A549 (cell line): ENCODE measurements at places on chromosomes 3 and 15. TPM values are rescaled to one million over a fixed set of nuclear protein-coding genes. Genes with fewer than 3 reads are reported as not detected.

GRCh38 chr3:134721214-134721613, 70.4 kb upstream of the KY start:
- no peak for DNase-seq

DNA sequence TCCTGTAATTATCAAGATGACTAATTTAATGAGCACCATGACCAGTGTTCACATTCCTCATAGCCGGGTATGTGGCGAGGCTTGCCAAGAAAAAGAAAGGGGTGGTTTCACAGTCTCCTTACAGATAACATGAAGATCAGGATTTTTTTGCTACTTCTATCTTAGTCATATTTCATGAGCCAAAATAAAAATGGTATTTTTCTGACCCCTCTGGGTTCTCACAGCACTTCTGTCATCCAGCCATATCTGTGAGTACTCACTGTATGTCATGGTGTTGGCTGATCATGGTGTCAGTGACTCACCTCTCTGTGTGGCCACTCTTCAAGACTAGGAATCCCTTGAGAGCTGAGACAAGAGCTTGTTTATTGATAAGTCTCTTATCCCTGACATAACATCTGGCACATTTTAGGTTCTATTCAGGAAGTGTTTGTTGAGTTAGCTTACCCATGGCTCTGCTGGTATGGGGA, 130.5 kb upstream of the LMCD1 start:
- DNase-seq: no peak

DNA sequence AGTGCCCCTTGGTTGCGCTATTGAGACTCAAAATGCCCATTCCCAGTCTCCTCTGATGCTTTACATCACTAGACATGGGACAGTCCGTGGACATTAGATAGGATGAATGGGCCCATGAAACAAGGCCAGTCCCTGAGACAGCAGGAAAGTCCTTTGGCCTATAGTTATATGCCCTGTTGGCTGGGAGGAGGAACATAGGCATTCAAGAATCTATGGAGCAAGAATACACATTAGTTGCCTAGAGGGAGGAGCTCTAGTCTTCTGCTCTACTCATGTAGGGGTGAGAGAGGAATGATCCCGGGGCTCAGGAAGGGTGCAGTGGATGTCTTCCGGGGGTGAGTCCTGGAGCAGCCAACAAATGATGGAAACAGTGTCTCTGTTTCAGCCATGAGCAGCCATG, 58.0 kb upstream of the LRTM1 start:
- no peak for DNase-seq

- no peak for DNase-seq
Measured at GRCh38 chr3:14562121-14562890, 22.2 kb upstream of the GRIP2 start.

- DNase-seq: no peak
Measured at GRCh38 chr3:23169551-23169950, 33.6 kb upstream of the UBE2E2 start.

GRCh38 chr3:12451481-12451880, 32.8 kb upstream of the TSEN2 start:
- DNase-seq: no peak

DNA sequence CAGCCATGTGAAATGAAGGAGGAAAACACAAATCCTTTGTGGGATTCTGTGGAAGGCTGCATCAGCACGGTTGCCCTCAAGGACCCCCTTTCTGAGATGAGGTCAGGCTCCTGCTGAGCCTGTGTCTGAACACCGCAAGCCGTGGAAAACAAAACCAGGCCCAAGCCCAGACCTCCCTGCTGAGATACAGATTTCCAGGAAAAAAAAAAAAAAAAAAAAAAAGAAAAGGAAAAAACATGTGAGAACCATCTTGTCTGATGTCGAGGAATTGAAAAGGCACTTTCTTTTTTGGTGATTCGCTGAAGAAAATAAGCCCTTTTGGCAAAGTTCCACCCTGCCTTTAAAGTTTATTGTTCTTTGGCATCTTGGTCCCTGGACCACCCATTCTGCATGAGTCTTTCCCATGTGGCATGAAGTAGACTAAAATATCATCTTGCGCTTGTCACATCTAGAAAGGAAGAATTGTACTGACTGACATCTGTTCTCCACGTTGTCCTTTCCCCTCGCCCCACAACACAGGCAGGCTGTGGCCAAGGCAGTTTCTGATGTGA, 117.6 kb downstream of the CHST2 start:
- no peak for DNase-seq

DNA sequence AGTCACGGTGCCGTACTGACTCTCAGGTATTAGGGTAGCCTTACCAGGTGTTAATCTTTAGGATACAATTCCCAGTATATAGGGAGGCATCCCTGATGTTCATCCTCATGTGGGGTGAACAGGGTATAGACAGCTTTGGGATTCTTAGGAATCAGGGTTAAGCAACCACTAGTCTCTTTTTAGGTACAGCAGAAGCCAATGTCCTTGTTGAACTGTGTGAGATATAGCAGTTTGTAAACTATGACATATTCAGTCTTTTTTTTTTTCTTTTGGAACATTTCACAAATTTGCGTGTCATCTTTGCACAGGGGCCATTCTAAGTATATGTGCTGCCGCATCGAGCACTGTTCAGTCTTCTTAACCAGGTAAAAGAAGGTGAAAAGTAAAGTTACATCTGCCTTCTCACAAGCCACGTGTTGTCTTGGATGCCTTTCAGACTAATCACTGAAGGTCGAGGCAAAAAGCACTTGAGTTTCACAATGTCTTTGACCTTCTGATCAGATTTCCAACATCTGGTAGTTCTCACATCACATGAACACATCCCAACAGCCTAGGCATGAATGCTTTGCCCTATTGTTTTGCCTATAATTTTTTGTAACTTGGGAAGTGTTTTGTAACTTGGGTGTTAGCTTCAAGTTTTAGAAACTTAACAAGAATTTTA, 17.2 kb downstream of the TSEN2 start:
- no peak for DNase-seq

- DNase-seq: no peak
Measured at GRCh38 chr15:56056626-56057025, 63.2 kb upstream of the NEDD4 start.

GRCh38 chr3:10997196-10997595, 4.6 kb downstream of the SLC6A1 start:
- DNase-seq: no peak

DNA sequence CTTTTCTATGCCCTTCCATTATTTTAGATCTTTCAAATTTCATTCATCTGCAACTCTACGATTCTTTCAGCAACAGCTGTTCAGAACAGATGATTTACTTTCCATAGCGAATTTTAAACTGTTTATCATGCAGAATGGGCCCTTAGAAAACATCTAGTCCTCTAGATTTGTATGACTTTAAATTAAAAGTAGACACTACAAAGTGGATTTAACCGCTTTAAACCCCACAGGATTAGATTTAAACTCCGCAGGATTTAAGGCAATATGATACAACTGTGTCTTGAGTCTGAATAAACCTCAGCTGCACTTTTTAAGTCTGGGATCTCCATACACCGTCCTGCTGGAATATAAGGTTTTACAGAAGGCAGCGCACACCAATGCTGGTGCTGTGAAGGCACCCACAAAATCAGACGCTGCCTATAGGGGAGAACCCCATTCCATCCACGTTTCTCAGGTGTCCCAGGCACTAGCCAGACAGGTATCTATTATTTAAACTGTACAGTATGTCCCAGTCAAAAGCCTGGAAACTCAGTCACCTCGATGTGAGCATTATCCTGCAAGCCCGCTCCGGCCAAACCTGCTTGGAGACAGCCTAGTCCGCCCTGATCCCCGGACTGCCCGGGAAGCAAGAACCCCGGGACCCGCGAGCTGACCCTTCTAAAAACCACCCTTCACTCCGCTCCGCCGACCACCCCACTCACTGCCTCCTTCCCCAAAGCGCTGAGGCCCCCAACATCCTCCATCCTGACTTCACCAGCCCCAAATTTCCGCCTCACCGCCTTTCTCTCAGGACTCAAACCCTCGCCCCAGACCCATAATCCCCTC, 768 bp downstream of the ANO10 start:
- peak; percentile 1 for DNase-seq

GRCh38 chr3:132981719-132982118, 56.5 kb upstream of the TMEM108 start:
- DNase-seq: no peak

DNA sequence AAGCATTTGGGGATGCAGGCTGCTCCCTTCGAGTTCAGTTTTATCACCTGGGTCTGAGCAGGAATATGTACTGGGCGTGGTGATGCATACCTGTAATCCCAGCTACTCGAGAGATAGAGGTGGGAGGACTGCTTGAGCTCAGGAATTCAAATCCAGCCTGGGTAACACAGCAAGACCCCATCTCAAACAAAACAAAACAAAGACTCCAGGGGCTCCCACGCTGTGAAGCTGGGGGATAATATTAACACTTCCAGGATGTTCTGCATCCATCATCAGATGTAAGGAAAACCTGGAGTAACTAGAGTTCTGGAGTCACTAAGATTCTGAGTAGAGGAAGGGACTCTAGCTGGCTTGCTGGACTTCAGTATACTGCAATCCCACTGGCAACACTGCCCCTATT, 40.6 kb downstream of the LYZL4 start:
- no peak for DNase-seq

- DNase-seq: no peak
Measured at GRCh38 chr3:175257123-175257522, 398.0 kb downstream of the NAALADL2 start.

DNA sequence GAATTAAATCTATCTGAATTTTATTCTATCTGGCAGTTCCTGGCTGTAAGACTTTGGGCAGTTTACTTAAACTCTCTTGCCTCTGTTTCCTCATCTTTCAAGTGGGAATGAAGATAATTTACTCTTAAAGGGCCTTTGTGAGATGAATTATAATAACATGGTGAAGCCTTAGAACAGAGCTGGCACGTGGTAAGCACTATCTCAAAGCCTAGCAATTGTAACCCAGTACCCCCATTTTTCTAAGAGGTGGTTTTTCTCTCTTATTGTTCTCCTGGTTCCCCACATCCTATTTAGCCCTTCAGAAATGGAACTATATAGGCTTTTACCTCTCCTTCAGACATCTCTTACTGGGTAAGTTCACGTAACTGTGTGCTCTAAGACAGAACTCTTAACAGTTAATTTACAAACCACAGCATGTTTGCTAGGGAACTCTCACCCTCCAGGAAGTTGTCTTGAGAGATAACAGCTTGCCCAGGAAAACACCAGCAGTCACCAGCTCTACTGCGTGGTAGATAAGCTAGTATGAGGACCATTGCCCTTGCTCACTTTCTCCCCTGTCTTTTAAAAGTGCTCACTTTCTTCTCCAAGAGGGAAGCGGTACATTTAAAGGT, 12.3 kb upstream of the CRBN start:
- DNase-seq: no peak

- DNase-seq: no peak
Measured at GRCh38 chr3:143483214-143483613, 363.6 kb downstream of the CHST2 start.

GRCh38 chr3:153734777-153735551, 386.2 kb upstream of the ARHGEF26 start:
- DNase-seq: peak; percentile 13

DNA sequence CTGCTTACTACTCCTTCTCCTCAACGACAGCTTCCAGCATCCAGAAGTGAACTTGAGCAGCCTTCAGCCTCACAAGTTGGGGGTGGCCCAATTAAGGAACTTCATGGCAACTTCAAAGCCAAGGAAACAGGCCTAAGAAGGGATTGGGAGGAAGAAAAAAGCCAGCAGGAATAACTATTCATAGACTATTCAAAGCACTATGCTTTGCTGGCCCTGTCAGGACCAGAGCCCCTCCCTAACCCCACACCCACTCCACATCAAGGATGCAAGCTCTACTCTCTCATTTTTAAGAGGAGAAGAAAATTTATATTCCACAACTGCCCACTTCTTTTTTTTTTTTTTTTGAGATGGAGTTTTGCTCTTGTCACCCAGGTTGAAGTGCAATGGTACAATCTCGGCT, 10.0 kb upstream of the PRKAR2A start:
- DNase-seq: no peak

DNA sequence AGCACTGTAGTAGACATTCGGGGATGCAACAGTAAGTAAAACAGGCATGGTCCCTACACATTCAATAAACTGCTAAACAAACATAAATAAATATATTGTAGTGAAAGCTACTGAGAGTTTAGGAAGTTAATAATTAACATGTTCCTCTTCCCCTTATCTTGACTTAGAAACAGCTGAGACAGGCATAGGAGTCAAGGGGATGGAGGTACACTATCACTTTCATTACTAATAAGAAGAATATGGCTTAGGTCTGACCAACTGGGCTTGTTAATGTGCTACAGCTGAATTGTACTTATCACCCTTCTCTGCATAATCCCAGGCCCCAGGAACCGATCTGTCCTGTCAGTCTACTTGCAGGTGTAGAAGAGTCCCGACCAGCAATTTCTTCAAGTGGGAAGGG, 116.3 kb upstream of the DAZL start:
- no peak for DNase-seq

GRCh38 chr15:65212097-65212496, 824 bp upstream of the CILP start:
- DNase-seq: peak; percentile 54

- DNase-seq: no peak
Measured at GRCh38 chr3:123471106-123471505, 22.2 kb upstream of the ADCY5 start.

GRCh38 chr3:195893516-195893915, 14.8 kb downstream of the TNK2 start:
- DNase-seq: no peak

- DNase-seq: no peak
Measured at GRCh38 chr3:22565393-22565792, 637.7 kb upstream of the UBE2E2 start.

- DNase-seq: no peak
Measured at GRCh38 chr15:70535071-70535954, 228.0 kb downstream of the UACA start.

DNA sequence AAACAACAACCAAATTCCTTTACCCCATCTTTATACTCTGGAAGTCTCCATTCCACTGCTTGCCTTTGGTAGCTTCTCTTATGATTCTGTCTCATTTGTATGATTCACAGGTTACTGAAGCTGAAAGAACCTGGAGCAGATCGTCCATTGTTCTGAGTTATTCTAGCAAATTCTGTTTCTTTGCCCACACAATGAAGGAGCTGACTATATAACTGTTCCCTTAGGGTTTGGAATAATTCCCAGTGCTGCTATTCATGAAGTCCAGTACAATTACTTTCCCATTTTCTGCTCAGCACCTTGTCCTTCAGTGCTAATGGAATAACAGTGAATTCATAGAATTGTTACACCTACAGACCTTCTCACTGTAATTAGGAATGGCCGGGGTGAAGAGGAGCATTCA, 167.8 kb downstream of the CHST2 start:
- no peak for DNase-seq

DNA sequence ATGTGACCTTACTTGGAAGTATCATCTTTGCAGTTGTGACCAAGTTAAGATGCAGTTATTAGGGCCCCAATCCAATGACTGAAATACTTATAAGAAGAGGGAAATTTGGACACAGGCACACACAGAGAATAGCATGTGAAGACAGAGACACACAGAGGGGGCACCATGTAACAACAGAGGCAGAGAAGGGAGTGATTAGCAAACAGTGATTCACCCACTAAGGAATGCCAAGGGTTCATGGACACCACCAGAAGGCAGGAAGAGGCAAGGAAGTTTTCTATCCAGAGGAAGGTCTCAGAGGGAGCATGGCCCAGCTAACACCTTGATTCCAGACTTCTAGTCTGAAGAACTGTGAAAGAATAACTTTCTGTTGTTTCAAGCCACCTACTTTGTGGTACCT, 25.0 kb downstream of the SIDT1 start:
- peak; percentile 43 for DNase-seq

SPESP1 gene
- polyA plus RNA-seq: not detected in 3 replicates

ASB14 gene
- 0.03 TPM in 1 of 3 replicates, not detected in the others for polyA plus RNA-seq

TM4SF18 gene
- polyA plus RNA-seq: 49.7 to 57.7 TPM (median 51.3 TPM) in 3 replicates

A4GNT gene
- not detected in 3 replicates for polyA plus RNA-seq

ROPN1 gene
- polyA plus RNA-seq: not detected in 3 replicates

MEIS2 gene
- 7.3 to 9.0 TPM (median 8.0 TPM) in 3 replicates for polyA plus RNA-seq

MFGE8 gene
- 403 to 506 TPM (median 446 TPM) in 3 replicates for polyA plus RNA-seq

ADAMTS9 gene
- polyA plus RNA-seq: 0.68 to 1.1 TPM (median 0.69 TPM) in 3 replicates

SERPINI2 gene
- not detected in 3 replicates for polyA plus RNA-seq
